ENCODE measurements at places on chromosomes 13 and 19.

DNA sequence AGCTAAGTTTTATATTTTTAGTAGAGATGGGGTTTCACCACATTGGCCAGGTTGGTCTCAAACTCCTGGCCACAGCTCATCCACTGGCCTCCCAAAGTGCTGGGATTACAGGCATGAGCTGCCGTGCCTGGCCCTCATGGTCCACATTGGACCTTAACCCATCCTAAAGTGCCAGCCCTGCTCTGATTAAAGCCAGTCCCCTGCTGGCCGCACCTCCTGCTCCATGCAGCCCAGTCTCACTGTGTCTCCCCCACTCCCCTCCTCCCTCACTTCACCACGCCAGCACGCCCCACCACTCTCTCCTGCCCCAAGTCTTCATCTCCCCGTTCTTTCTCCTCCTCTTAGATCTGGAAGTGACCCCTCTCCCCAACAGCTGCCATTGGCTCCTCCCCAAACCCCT, 16.7 kb upstream of the SDHAF1 start:
- no peak for DNase-seq

GRCh38 chr19:39934584-39935363, at the start of gene FCGBP:
TSS of gene FCGBP (minus strand) at chr19:39934634.
- DNase-seq: no peak

GRCh38 chr13:99687723-99688397, 186.6 kb downstream of the TM9SF2 start:
- no peak for DNase-seq

GRCh38 chr13:41488124-41488523, 30.8 kb downstream of the RGCC start:
- no peak for DNase-seq

GRCh38 chr13:48595431-48596429, 58.0 kb upstream of the CYSLTR2 start:
- DNase-seq: peak; percentile 39

- no peak for DNase-seq
These were observed 155.6 kb downstream of the POSTN start for GRCh38 chr13:37442996-37443395.

GRCh38 chr19:6103217-6103644, 7.1 kb downstream of the RFX2 start:
- peak; percentile 58 for DNase-seq

GRCh38 chr13:74569251-74569650, 435.0 kb upstream of the KLF12 start:
- no peak for DNase-seq

- DNase-seq: no peak
These were observed at the start of gene IGSF23 for GRCh38 chr19:44613295-44614178. TSS of gene IGSF23 (plus strand) at chr19:44613563. CDS start at chr19:44613646, 83 bp downstream.

GRCh38 chr13:94936633-94937032, 224.3 kb upstream of the SOX21 start:
- DNase-seq: no peak

DNA sequence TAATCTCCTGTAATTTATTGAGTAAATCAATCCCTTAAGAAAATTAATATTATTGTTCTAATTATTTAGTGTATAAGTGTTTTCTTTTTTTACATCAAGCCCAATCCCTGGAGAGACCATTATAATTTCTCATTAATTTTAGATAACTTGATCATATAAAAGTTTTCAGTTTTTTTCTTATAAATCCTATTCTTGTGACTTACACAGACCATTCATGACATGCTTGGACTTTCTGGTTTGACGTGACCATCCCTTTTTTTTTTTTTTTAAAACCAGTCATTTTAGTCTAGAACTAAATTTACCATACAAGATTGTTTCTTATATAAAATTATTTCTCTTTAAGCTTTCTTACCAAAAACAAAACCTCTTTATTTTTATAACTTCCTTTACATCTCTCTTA, 5.4 kb upstream of the MTRF1 start:
- no peak for DNase-seq

- DNase-seq: peak; percentile 34
These were observed 169.5 kb upstream of the UFM1 start for GRCh38 chr13:38180126-38180525.

DNA sequence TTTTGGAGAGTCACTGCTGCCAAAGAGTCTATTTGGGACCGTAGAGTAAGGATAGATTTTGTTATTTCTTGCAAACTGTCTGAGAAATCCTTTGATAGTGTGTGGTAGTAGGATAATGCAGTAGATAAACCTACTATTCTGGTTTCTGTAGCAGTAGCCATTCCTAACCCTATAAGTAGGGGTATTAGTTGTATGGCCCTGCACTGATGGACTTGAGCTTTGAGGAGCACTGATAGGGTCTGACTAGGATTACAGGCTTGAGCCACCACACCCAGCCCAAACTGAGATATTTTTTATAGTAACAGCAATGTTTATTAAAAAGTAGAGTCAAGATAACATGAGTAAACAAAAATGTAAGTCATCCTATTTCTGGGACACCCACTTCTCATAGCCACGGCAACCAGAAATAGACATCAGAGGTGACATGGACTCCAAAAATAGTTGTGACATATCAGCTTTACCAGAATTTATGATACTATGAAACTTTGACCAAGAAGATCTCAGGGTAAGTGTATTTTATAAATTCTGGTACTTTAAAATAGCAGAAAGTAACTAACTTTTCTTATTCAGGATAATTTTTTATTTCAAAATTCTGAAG, 479.1 kb downstream of the SUCLA2 start:
- DNase-seq: no peak

- no peak for DNase-seq
These were observed 27.9 kb upstream of the PARP4 start for GRCh38 chr13:24540236-24541126.

- DNase-seq: no peak
These were observed 72.3 kb downstream of the NAA16 start for GRCh38 chr13:41383386-41383785.

DNA sequence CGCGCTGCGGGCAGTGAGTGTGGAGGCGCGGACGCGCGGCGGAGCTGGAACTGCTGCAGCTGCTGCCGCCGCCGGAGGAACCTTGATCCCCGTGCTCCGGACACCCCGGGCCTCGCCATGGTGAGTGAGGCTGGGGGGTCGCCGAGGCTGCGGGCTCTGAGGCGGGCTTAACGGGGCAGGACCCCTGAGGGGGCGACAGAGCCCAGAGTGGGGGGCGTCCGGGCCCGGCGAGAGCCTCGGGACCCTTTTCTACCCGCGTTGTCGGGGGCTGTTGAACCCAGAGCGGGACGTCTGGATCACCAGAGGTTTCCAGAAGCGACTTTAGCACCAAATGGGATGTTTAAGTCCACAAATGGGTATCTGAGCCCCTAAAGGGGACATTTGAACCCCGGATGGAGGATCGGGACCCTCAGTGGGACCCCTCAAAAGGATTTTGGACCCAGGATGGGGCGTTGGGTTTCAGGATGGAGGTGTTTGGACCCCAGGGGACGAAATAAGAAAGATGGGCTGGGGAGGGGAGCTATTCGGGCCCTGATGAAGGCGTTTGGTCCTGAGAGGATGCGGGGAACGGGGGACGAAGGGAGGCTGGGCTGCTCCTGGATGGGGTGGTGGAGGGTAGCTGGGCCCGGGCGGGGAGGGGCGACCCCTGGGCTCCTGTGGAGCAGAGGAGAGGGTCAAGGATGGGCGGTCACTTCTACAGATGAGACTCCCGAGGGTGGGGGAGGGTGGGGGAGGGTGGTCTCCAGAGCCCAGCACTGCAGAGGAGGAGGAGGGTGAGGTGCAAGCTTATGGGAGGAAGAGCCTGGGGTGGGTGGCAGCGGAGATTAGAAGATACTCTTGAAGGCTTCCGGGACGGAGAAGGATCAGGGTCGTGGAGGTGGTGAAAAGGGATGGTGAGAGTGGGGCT, at the start of gene CALM3:
Gene CALM3, plus strand, starts transcription at position 13 of the 907 bp plus-strand sequence. Its CDS starts 105 bp downstream, at position 118.
- no peak for DNase-seq

- no peak for DNase-seq
These were observed 10.8 kb downstream of the RSPH6A start for GRCh38 chr19:45804140-45804958.

DNA sequence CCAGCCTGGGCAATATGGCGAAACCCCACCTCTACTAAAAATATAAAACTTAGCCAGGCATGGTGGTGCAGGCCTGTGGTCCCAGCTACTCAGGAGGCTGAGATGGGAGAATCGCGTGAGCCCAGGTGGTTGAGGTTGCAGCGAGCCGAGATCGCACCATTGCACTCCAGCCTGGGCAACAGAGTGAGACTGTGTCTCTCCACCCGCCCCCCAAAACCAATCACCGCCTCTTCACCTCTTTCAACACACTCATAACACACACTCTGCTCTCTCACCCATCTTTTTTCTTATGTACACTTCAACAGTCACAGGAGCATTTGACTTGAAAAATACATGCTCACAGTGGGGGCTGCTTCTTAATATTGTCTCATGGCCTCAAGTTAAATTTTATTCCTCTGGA, 76.8 kb downstream of the ESD start:
- no peak for DNase-seq

DNA sequence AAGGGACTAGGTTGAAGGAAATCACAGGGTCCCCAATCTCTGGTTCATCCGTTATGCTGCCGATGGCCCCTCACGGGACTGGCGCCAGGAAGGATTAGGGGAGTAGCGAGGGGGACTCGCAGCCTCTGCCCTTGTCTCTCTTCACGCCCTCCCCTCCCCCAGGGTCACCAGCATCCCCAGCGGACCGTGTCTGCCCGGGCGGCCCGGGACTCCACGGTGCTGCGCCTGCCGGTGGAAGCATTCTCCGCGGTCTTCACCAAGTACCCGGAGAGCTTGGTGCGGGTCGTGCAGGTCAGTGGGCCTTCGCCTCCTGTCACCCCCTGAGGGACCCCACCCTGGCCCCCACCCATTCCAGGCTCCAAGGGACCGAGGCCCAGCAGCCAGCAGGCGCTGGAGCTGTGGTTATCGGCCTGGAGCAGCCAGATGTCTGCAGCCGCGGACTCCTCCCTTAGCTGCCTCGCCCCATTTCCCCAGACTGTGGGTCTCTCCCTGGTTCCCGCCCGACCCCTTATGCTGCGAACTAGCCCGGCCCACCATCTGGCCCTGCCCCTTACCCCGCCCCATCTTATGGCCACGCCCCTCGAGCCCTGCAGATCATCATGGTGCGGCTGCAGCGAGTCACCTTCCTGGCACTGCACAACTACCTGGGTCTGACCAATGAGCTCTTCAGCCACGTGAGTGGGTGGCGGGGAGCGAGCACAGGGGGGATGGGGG, 5.4 kb downstream of the PNPLA6 start:
- DNase-seq: no peak

DNA sequence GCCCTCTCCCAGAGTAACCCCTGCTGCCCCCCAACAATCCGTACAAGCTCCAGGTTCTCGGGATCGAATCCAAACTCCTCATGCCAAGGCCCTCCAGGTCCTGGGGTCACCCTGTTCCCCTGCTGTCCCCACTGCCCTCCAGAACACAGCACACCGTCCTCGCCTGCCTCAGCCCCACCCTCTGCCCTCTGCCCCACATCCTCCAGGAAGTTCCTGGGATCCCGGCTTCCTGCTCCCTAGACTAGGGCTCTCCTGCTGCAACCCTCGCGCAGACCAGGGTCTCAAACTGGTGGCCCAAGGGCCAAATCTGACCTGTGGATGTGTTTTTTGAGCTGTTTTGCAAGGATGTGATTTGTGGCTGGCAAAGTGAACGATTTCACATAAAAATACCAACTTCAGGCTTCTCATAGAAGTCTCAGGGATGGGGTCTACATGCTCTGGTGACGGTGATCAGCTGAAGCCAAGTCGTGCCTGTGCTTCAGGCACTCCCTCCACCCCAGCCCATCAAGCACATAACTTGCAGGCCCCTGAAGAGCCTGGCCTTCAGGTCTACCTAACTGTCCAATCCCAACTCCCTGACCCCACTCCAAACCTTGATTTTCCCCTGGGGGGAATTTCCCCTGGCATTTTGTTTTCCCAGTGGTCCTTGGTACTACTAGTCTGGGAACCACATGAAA, 1.8 kb downstream of the RABAC1 start:
- DNase-seq: no peak

DNA sequence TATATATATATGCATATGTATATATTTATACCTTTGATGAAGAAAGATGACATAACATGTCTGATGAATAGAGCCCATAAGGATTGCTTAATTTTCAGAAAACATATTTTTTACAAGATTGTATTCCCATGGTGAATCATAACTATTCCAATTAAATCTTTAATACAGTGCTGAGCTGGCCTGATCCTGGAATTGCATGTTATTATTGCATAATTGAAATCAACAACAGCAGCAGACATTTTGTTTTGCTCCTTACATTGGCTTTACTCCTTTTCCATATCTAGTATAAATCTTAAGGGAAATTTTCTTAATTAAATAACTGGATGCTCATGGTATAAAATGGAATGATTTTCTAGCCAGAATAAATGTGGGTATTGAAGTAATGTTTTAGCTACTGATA, 22.0 kb downstream of the POSTN start:
- DNase-seq: no peak

DNA sequence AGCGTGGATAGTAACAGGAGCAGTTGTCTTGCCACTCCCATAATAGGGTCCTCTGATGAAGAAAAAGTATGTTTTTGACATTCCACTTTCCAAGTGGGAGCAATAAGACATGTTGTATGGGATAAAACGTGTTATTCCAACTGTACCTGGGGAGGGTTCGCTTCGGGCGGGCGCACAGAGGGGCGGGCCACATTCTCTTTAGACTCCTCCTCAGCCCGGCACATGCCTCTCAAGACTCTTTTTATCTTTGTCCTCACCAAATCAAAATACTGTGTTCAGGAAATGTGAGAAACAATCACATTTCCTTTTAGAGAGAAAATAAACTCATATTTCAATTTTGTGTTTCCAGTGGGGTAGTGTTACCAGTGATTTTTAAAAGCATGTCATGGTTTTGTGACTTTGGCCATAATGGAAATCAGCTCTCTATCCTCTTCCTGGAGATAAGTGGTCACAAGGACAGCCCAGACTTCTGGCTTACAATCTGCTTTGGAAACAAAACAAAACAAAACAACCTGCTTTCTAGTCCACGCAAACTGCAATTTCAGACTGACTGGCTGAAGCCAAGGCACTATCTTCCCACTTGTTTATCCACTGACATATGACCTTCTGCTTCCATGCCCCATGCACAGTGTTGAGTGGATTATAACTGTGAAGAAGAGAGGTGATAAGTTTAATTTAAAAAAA, 276.1 kb downstream of the NALCN start:
- DNase-seq: no peak

DNA sequence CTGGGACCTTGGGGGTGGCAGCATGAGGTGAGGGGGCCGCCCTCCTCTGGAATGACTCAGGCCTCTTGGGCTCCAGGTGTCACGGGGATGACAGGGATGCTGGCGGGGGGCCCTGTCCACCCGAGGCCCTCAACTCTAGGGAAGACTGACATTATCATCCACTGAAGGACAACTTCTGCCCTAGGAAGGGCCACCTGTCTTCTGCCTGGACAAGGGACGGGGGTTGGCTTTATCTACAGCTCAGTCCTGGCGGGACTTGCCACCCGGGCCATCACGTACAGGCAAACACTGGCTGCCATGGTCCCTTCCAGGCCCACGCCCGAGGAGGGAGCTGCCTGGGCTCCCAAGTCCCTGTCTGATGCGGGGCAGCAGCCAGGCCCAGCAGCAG, 130.7 kb downstream of the STK24 start:
- DNase-seq: no peak
